Inflammatory macrophage treated with lipopolysaccharide for 4 hours (primary cell): ENCODE measurements at places on chromosomes 5 and 9.

DNA sequence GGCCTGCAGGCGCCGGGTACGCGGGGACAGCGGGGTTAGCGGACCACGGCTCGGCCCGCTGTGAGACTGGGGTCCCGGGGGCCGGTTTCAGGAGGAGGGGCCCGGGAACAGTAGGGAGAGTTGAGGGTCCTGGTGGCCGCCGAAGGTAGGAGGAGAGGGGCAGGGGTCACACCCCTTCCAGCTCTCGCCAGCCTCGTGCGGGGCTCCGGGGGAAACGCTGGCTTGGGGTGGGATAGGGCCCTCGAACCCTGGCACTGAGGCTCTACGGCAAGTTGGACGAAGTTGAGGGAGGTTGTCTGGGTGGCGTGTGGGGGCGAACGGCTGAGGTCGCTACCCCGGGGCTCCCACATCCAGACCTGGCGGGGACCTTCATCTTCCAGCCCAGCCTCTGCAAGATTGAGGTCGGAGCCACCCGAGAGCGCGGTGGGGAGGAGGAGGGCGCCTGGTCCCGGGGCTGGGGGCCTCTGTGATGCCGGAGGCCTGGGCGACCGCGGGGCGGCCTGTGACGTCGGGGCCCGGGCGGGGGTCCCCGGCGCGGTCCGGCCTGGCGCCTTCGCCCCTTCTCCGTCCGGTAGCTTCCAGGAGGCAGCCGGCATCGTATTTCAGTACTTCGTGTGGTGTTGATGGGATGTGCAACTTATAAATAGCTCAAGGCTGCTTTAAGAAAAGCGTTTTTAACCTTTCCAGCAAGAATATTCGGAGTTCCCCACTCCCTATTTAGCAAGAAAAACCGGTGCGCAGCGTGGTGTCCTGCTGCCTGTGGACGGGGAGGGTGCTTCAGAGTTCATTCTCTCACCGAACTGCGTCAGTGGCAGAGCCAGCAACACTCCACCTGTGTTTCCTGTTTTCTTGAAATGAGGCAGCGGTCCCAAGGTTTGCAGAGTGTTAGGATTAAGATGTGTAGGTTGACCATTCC lies 902 bp downstream of the HABP4 start:
- DNase-seq, result no peak

- peak; percentile 78 for DNase-seq
Observed at GRCh38 chr9:120555839-120556238, 24.1 kb downstream of the CDK5RAP2 start.

- no peak for DNase-seq
Observed at GRCh38 chr5:147554261-147554817, 44.5 kb upstream of the DPYSL3 start.

- no peak for DNase-seq
Observed at GRCh38 chr5:141800617-141801016, 77.6 kb downstream of the PCDH1 start.

DNA sequence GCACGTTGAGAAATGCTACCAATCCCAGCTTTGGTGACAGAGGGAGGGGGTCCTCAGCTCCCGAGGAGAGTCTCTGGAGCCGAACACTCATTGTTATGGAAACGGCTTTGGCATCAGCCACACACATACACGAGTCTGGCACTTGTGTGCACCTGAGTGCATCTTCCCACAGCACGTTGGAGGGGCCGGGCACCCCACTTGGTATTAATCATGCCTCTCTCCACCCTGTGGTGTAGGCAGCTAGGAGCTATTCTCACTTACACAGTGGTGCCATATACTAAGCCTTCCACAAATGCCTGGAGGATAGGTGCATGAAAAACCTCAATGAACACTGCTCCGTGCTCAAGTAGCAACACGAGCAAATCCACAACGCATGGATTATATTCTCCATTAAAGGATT lies 133.9 kb upstream of the PANK3 start:
- no peak for DNase-seq

- DNase-seq, result no peak
Observed at GRCh38 chr5:40985501-40985900, 76.2 kb downstream of the C7 start.

GRCh38 chr5:91776249-91776648 lies 393.1 kb upstream of the ARRDC3 start:
- no peak for DNase-seq

DNA sequence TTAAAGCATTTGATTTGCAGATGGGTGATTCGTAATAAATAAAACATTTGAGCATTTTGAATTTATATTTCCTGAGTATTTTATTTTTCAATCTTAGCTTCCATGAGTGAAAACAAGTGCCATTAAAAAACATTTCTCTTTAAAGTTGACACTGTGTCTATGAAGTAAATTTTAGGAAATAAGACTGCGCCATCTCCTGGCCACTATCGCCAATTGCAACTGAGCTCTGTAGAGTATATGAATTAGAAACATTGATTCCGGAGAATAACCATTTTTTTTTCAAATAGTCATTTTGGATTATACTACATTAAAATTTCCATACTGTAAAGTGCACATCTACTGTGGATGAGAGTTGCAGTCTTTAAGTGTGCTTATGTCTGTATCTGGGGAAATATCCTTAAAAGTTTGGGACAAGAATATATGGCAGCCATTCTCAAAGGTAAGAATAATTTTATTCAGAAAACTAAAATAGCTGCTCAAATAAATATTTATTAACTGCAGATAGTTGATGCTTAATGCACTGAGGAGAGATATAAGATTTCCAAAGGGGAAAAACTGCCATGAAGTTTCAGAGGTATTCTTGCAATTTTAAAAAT lies 5.9 kb downstream of the DMRTA1 start:
- DNase-seq, result peak; percentile 67

DNA sequence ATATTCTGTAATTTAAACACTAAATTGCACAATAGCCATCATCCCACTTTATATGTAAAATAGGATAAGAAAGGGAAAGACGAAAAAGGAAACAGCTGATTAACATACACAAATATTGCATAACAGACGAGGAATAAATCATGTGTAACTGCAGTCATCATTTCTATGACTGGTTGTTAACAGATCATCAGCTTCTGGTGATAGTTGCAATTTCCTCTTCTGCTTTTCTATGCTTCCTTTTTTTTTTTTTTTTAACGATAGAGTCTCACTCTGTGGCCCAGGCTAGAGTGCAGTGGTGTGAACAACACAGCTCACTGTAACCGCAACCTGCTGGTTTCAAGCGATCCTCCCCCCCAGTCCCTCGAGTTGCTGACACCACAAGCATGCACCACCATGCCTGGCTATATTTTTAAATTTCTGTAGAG lies 22.5 kb upstream of the JAKMIP2 start:
- DNase-seq, result peak; percentile 98

- DNase-seq, result no peak
Observed at GRCh38 chr5:126443374-126443851, 20.2 kb downstream of the GRAMD2B start.

- no peak for DNase-seq
Observed at GRCh38 chr5:149063896-149064478, 1.1 kb upstream of the SH3TC2 start.

GRCh38 chr9:107816561-107817021 lies 327.0 kb upstream of the KLF4 start:
- no peak for DNase-seq

DNA sequence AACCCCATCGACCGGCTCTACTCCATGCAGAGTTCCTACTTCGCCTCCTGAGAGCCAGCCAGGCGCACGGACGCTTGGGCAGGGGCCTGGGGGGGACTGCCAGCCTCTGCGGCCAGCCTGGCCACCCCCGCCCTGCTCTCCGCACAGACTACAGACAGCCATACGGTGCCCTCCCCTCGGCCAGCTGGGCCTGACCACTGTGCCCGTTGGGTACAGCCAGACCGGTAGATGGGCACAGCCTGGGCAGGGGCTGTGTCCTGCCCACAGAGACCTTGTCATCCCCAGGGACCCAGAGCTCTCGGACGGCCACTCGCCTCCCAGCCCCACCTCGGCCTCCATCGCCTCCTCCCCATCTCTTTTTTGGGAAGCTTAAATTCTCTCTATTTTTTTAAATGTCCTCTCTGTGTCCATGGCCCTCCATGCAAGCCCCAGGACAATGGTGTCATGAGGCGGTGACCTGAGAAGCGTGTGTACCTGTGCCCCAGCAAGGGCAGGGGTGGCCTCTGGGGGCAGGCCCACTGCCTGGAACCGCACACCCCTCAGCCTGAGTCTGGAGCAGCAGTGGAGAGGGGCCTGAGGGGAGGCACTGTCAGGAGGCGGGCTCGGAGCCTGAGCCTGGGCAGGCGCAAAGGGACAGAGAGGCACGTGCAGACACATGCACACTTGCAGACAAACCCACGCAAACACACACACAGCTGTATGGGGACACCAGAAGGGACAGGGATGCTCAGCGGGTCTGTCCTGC lies 82.8 kb downstream of the LMX1B start:
- no peak for DNase-seq

DNA sequence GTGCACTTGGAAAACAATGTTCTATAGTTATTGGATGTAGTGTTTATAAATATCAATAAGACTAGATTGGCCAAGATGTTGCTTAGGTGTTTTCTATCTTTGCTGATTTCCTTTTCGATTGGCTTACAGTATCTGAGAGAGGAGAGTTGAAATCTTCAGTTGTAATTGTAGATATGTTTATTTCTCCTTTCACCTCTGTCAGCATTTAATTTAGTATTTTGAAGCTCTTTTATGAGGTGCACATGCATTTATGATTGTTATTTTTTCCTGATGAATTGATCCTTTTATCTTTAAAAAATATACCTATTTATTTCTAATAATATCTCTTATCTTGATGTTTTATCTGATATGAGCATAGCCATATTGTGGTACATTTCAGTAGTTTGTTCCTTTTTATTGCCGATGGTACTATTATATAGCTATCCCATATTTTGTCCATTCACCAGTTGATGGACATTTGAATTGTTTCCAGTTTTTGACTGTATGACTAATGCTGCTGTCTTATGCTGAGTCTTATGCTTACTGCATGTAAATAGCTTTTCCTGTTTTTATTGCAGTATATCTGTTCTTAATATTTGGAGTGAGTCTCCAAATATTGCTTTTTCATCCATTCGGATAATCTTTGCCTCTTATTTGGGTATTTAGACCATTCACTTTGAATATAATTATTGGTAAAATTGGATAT lies 34.7 kb downstream of the ERCC6L2 start:
- DNase-seq, result no peak

DNA sequence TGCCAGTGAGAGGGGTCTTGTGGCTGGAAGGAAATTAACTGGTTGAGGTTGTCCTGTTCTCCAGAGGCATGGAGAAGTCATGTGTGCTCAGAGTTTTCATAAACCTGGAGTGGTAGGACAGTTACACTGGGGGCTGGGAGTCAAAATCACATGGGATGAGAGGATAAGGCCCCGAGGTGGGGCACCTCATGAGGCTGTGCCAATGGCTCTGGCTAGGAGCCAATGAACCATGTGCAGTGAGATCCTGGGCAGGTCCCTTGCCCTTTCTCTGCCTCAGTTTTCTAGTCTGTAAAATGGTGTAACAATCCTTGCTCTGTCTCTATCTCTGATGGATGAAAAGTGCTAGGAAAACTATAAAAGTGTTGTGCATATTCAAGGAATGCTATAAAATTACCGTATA lies 7.0 kb upstream of the SYNPO start:
- no peak for DNase-seq

DNA sequence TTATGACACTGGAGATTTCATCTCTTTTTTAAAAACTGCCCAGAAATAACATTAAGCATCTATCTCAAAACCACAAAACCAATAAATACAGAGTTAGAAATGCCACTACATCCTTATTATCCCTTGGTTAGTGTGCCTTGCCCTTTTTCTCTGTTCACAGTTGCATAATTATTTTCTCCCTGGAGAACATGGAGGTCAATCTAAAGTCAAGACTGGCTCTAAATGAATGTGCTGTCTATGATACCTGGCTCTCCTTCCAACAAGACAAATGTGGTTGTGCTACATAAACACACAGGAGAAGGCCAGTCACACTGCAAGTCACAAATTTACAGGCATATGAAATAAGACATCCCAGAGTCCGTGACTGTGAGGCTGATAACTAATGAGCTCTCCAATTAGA lies 2.8 kb downstream of the FBN2 start:
- DNase-seq, result no peak

DNA sequence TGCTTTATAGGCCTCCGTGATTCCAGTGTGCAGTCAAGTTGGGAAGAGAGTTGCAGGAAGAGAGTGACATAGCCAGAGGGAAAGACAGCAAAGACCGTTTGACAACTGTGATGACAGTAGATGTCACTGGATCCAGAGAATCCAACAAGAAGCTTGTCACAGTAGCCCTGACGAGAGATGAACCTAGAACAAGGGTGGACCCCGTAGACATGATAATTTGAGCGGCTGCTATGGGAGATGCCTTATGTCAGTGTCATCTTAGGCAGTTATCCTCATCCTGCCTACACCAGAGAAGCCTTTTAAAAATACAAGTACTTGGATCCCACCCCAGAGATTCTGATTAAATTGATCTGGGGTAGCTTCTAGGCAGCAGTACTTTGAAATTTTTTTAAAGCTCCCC lies 125.4 kb downstream of the AOPEP start:
- DNase-seq, result no peak

- no peak for DNase-seq
Observed at GRCh38 chr5:72608297-72608696, 101.1 kb upstream of the ZNF366 start.

- DNase-seq, result no peak
Observed at GRCh38 chr5:685262-686171, 7.6 kb downstream of the TPPP start.

DNA sequence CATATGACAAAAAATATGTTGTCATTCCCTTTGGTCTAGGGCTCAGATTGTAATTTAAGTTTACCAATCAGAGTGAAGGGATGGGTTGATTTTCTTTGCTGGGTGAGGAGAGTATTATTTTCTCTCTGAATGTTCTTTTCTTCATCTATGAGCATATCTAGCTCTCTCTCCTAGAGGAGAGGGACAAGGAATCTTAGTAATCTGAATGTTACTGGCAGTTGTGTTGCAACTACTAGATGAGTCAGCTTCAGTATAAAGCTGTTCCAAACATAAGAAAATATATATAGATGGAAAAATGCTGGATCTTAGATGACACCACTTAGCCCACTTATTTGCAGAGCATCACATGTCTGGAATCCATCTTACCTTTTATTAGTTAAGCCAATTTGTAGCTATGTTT lies 259.3 kb downstream of the TUSC1 start:
- DNase-seq, result no peak

DNA sequence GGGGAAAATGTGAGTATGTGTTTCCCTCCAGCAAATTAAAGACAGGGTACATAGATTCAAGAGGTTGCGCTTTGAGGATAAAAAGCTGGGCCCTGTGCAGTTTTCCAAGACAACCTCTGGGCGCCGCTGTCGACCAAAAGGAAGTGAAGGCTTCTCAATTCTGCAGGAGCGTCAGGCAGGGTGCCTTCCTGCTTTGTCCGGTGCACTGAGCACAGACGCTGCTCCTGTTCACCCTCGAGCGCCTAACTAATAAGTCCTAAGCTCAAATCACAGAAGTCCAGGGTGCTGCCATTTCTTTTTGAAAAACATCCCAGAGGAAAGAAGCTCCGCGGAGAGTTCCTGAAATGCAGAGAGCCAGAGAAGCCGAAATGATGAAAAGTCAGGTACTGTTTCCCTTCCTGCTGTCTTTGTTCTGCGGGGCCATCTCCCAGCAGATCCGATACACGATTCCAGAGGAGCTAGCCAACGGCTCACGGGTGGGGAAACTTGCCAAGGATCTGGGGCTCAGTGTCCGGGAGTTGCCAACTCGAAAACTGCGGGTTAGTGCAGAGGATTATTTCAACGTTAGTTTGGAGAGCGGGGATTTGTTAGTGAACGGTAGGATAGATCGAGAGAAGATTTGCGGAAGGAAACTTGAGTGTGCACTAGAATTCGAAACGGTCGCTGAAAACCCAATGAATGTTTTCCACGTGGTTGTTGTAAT lies at the start of gene PCDHGB1:
PCDHGB1 (plus strand) TSS at position 183 of the 703 bp plus-strand sequence; CDS start at position 345, 162 bp downstream.
- no peak for DNase-seq

GRCh38 chr5:109929376-109929775 lies 239.6 kb downstream of the MAN2A1 start:
- DNase-seq, result no peak
